ENCODE measurements at places on chromosomes 11 and 22. TPM values are rescaled to one million over a fixed set of nuclear protein-coding genes. Genes with fewer than 3 reads are reported as not detected.
A peak's percentile ranks its signal among the peaks of the same experiment; 100 is the strongest.

GRCh38 chr22:33321466-33321865 lies 263.3 kb upstream of the SYN3 start:
- DNase-seq: no peak

DNA sequence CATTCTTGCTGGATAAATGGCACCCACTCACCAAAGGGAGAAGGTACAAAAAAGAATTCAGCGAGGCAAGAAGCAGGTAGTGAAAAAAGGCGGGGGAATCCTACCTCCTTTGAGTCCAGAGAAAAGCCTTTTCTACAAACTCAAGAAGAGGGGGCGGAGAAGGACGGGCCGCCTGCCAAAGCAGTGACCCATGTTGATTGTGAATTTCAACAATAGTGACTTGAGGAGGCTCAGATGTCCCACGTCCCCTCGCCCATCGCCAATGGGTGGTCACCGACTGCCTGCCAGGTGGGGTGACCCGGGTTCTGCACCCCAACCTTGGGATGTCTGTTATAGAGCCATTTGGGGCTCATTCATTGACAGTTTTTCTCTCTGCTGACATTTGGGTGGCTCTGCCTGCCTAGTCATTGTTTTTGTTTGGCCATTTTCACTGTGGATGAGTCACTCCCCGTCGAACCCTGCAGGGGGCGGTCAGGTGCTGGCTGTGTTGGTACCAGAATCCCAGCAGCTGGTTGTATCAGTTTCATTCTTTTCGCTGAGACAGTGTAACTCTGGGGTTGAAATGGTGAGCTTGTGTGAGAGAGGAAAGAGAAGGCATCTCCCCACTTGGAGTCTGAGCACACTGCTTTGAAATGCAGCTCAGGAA lies 163.4 kb upstream of the NCAM1 start:
- DNase-seq: peak; percentile 59

- peak; percentile 41 for DNase-seq
Measured at GRCh38 chr11:118572981-118573550, 857 bp downstream of the ARCN1 start.

GRCh38 chr11:111272420-111272819 lies 25.9 kb upstream of the POU2AF3 start:
- DNase-seq: no peak

PKNOX2 gene
- total RNA-seq: not detected

HBD gene
- not detected for total RNA-seq

FOLR1 gene
- total RNA-seq: not detected

CENPM gene
- total RNA-seq: 21.1 TPM

MACROD1 gene
- total RNA-seq: 15.1 TPM

TEX12 gene
- not detected for total RNA-seq

EIF4G2 gene
- 817 TPM for total RNA-seq

SERHL2 gene
- not detected for total RNA-seq

RASL10A gene
- total RNA-seq: 0.52 TPM

Measured in MCF 10A (cell line).